ENCODE measurements at places on chromosomes 3 and 15.

DNA sequence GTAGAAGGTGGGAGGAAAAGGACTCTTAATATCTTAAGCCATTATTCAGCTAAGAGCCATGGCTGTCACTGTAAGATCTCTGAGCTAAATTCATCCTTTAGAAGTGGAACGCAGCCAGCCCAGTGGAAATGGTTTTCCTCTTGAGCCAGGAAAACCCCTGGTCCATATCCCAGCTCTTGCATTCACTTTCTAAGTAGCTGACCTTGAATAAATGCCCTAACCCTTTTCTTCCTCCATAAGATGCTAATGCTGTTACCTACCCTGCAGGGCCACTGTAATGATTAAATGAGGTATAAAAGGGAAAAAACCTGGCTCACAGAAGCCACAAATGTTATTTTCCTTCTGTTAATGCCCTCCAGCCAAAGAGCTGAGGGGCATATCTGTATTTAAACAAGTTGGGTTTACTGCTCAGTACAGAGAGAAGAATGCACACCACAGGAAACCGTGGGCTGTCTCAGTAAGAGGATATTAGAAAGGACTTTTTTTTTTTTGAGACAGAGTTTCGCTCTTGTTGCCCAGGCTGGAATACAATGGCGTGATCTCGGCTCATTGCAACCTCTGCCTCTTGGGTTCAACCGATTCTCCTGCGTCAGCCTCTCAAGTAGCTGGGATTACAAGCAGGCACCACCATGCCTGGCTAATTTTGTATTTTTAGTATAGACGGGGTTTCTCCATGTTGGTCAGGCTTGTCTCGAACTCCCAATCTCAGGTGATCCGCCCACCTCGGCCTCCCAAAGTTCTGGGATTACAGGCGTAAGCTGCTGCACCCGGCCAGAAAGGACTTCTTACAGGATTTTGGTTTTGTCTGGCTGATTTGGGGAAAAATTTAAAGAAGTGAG is 6.8 kb downstream of the UBL7 start:
- no peak for DNase-seq

DNA sequence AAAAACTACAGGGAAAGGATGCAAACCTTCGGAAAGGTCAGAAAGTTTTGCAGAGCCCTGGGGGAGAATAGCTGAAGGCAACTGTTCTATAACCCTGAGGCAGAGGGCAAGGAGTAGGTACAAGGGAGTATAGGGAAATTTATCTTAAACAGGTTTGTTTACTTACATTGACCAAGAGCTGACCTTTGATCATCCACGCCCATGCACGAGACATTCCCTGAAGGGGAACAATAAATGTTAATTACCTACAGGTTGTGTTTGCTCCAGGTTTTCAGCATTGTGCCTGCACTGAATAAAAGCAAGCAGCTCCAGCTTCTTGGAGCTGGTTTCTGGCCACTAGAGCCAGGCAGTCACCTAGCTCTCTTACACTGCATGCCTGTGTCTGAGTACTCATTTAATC is 524.5 kb upstream of the TGFBR2 start:
- no peak for DNase-seq

DNA sequence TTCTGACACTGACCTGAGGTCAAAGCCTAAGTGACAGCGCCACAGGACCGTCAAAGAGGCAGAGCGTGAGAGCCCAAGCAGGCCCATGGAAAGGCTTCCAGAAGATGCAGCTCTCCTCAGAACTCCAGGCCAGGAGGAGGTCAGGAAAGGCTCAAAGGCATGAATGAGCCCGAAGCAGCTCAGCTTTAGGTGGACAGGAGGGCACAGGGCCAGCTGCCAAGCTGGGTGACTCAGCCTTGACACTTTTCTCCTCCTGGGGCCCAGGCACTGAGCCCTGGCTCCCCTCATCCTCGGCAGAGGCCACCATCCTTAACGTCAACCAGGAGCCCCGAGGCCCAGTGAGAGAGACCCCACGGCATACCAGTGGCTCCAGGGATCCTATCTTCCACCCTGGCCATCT is 62.9 kb downstream of the ADCY5 start:
- DNase-seq: no peak

GRCh38 chr15:97733373-97733772 is 227.1 kb upstream of the ARRDC4 start:
- DNase-seq: no peak

- no peak for DNase-seq
These were observed 112.0 kb downstream of the AKAP13 start for GRCh38 chr15:85492406-85492805.

GRCh38 chr15:56972426-56972825 is 54.0 kb downstream of the TCF12 start:
- DNase-seq: no peak

DNA sequence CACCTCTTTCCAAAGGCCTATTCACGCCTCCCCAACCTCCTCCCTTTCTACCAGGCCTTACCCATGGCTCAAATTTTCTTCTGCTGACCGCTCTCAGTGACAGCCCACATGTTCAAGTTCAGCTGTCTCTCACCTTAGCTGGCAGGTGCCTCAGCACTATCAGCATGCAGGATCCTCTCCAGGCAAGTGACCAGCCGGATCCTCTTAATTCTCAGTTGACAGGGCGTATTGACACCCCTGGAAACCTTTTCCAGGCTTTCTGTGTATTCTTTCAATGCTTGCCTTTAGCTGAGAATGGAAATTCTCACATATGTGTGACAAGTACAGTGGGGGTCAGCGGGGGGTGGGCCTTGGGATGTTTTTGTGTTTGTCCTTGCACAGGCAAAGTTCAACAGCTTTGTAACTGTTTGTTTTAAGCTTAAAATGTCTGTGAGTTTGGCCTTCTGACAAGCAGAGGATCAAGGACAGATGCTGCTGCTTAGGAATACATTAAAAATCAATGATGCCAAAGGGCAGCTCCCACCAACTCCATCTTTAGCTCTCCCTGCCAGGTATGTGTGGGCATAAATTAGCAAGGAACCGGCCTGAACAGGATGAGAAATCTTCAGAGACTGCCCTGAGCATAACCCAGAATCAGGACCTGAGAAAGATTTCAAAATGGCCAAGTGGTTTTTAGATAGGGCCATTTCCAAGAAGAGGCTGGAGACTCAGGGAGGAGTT is 17.4 kb upstream of the BDH1 start:
- DNase-seq: no peak

GRCh38 chr15:87155771-87156170 is 1076.1 kb downstream of the AGBL1 start:
- no peak for DNase-seq

GRCh38 chr3:101466465-101467309 is 46.3 kb downstream of the SENP7 start:
- peak; percentile 29 for DNase-seq

DNA sequence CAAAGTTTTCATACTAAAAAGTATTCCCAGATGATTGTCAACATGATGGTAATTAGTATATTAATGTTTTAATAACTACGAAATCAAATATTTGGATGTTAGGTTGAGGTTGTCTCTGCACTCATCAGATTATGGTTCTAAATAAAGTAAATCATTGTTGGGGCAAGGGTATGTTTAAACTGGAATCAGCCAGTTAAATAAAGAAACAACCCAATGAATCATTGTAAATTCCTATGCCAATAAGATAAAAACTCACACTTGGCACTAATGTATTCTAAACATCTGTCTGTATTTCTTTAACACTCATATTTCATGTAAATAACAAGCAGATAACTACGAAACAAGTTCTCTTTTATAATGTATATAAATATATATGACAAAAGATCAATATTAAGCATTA is 92.7 kb downstream of the PEAK1 start:
- DNase-seq: no peak

GRCh38 chr3:73808862-73809509 is 184.2 kb upstream of the PDZRN3 start:
- DNase-seq: no peak

GRCh38 chr3:120796976-120797375 is 54.4 kb downstream of the GTF2E1 start:
- no peak for DNase-seq

- DNase-seq: no peak
These were observed 349.4 kb downstream of the LRTM1 start for GRCh38 chr3:54578417-54578816.

GRCh38 chr3:44179246-44179645 is 62.4 kb upstream of the TOPAZ1 start:
- no peak for DNase-seq

- DNase-seq: no peak
These were observed 175.8 kb upstream of the ZBTB20 start for GRCh38 chr3:115322901-115323300.

GRCh38 chr3:135908225-135908624 is 57.3 kb upstream of the PPP2R3A start:
- DNase-seq: no peak

GRCh38 chr15:52246686-52247431 is 48.7 kb downstream of the MYO5C start:
- DNase-seq: peak; percentile 25

DNA sequence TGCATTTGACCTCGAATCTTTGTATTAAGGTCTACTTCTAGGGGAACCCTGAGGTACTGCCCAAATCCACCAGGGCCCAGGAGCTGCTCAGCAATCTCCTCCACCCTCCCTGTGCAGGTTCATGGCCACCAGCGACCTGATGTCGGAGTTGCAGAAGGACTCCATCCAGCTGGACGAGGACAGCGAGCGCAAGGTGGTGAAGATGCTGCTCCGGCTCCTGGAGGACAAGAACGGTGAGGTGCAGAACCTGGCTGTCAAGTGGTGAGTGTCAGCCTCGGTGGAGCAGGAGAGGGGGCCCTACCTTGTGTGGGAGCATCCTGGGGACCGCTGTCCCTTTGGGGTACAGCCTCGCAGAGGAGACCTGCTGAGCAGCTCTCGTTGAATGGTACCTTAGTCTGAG is 6.9 kb downstream of the CAND2 start:
- DNase-seq: no peak

GRCh38 chr3:53823956-53824657 is 22.1 kb downstream of the CHDH start:
- no peak for DNase-seq

DNA sequence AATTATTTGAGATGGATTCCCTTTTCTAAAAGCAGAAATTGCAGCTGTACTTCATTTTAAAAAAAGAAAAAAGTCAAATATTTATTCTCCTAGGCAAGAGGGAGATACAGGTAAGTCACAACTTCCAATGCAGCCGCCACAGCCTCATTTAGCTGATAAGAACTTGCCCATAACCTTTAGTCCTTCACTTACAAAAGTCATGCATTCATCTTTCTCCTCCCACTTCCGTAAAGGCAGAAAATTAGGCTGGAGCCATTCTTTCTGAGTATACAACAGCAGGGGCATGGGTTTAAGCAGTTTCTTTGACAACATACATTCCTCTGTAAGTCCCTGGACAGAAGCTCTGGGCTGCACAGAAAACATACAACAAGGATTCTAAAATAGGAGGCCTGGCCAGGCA is 4.3 kb downstream of the SUCLG2 start:
- no peak for DNase-seq

- DNase-seq: no peak
These were observed 4.9 kb upstream of the CHSY1 start for GRCh38 chr15:101256757-101257156.

- DNase-seq: peak; percentile 35
These were observed 21.2 kb downstream of the STARD5 start for GRCh38 chr15:81302701-81303109.

GRCh38 chr15:42155546-42156242 is 742 bp downstream of the PLA2G4F start:
- DNase-seq: no peak

GRCh38 chr3:113264283-113265131 is 53.1 kb downstream of the BOC start:
- DNase-seq: no peak

DNA sequence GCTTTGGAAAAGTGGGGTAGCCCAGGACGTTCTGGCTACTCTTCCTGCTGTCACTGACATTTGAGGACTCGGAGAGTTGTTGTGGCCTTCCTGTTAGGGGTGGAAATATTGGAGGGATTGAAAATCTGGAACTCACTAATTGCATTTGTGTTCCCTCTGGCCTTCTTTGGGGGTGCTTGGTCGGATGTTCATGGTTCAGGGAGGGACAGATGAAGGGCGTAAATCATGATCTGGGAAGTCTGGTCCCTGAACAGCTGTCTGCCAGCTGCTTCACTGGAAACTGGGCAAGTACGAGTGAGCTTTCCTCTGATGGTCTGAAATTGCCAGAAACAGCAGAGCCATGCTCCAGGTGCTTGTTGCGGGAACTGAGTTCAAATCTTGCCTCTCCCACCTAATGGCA is 327.8 kb upstream of the C2CD4B start:
- no peak for DNase-seq

DNA sequence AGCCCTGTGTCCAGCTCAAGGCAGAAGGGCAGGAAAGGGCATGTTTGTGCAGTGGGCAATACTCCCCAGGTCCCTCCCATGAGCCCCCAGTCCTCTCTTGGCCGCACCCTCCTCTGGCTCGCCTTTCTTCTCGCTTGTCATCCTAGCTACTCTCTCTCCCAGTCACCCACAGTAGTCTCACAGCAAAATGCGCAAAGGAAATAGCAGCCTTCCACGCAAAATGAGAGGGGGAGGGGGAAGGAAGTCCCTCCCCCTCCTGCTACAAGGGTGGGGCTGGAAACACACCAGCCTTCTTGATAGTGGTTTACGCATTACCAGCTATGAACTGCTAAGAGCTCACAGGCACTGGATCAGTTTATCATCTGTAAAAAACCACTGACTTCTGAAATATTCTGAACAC is 83.8 kb downstream of the GADL1 start:
- DNase-seq: peak; percentile 3

DNA sequence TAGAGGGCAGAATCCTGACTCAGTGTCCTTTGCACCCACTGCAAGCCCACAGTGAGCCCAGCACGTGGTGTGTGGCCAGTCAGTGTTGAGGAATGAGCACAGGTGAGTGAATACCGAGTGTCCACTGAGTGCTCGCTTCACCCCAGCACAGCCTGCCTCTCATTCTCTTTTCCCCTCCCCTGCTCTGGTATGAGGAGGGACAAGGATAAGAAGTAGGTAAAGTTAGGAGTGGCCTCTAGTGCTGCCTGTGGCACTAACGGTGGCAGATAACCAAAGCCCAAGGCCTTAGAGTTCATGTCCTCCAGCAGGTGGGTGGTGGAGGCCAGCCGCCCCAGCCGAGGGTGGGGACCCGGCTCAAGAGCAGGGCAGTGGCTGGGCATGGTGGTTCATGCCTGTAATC is 38.0 kb downstream of the PRKCD start:
- no peak for DNase-seq

GRCh38 chr15:38849046-38849445 is 284.4 kb upstream of the RASGRP1 start:
- no peak for DNase-seq

- no peak for DNase-seq
These were observed 46.5 kb downstream of the MSL2 start for GRCh38 chr3:136149667-136150066.

GRCh38 chr15:98649472-98650416 is 1.4 kb downstream of the IGF1R start:
- DNase-seq: peak; percentile 27

DNA sequence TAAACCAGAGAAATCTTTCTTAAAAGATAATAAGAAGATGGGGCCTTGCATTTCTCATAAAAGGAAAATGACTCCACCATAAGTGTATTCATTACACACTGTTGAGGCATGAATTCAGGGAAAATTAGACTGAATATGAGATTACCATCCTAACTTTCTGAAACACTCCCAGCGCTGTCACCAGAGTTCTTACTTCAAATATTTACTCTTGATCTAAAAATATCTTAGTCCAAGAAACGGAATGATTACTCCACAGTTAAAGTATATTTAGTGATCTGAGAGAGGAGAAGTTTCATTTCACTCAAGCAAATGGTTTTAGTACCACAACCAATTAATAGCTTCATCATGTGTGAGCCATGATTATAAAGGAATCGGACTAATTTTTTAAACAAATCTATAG is 300.3 kb downstream of the ZBTB20 start:
- DNase-seq: no peak
